ENCODE measurements at places on chromosomes 6 and 20.

DNA sequence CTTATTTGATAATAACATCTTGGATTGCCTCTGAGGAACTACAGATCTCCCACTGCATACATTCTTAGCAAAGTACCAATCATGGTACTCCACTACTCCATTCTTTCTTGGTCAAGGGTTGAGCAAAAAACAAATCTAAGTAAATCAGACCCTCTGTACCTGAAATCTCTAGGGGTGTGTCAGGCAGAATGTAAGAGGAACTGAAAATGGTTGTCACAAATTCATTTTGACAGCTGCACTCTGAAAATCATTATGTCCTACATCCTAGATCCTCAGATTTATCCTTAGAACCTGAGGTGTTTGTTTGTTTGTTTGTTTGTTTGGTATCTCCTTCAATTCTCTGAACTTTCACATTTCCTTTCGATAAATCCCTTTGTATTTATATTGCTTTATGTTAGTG lies 433.2 kb upstream of the BTBD3 start:
- DNase-seq = no peak

- DNase-seq = no peak
Measured at GRCh38 chr6:156111913-156112312, 656.3 kb upstream of the NOX3 start.

GRCh38 chr6:45495429-45496084 lies 117.8 kb upstream of the SUPT3H start:
- no peak for DNase-seq

- DNase-seq = peak; percentile 41
Measured at GRCh38 chr6:152160346-152160745, 352.9 kb downstream of the ESR1 start.

GRCh38 chr20:44247131-44247571 lies at the start of gene GDAP1L1:
Gene GDAP1L1 (plus strand): TSS chr20:44247308. CDS start chr20:44247335, 27 bp downstream.
- no peak for DNase-seq

DNA sequence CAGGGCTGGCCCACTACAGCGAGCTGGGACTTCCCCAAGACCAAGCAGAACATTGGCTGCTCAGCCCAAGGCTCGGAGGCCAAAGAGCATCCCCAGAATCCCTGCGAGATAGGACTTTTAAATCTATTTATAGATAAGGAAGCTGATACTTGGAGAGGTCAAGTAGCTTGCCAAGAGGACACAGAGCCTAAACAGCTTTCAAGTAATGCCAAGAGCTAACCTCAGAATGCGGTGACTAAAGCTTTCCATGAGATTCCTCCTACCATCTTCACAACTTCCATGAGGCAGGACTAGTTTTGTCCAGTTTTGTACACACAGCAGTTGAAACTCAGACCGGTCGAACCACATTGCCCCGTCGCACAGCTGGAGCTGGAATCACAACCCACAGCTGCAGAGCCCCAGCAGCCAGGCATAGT lies 168.1 kb upstream of the TOP1 start:
- DNase-seq = peak; percentile 34

GRCh38 chr20:53829724-53830521 lies 236.3 kb upstream of the ZNF217 start:
- DNase-seq = no peak

- peak; percentile 73 for DNase-seq
Measured at GRCh38 chr6:116847227-116847626, 18.3 kb upstream of the GPRC6A start.

DNA sequence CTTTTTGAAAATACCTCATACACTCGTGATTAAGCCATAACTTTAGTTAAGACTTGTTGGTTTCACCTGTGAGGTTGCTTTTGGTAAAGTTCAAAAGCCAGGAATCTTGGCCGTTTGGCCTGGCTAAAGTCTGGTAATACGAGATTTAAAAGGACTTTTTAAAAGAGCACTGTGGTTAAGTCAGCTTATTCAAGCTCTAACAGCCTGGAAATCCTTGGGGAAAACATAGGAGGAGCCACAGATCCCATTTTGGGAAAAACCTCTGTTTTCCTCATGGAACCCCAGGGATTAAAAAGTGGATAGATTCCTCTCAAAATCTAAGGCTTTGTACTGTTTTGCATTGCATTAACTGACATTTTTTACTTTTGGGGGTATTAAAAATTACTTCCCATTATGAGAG lies 13.7 kb upstream of the SLC22A16 start:
- DNase-seq = no peak

DNA sequence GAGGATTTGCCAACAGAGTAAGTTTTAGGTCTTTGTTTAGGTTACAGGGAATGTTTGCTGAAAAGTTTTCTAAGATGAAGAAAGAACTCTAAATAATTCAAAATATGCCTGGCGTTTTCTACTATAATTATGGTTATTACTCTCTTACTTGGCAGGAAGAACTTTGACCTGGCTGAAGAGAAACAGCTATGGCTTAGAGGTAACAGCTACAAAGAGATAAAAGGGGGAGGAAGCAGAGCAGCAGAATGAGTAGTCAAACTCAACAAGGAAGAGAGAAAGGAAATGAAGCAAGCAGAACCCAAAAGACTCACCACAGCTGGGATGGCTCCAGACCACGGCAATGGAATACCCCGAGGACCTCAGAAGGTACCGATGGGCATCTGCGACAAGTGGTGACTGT lies 95.6 kb downstream of the KIF16B start:
- peak; percentile 9 for DNase-seq

DNA sequence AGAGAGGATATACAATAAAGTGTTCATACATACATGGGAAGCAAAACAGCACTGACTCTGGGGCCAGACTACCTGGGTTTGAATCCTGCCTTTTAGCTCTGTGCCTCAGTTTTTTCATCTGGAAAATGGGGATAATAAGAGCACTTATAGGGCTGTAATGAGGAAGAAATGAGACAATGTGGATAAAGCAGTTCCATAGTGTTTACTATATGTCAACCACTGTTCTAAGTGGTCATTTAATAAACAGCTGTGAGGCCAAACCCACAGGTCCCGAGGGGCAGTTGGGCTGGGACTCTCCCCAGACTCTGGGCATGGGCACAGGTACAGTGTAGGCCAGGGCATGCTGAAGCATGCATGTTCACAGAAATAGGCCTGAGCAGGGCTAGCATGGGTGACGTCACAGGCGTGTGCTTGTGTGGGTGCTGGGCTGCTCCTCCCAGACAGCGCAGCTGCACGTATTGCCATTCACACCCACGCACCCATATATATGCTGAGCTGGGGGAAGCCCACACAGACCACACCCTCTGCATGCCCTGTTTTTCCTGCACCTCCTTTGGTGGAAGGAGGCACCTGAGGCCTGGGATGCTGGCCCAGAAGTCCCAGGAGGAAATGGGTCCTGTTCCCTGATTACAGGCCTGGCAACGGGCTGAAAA lies 3.5 kb upstream of the PLCG1 start:
- DNase-seq = no peak

DNA sequence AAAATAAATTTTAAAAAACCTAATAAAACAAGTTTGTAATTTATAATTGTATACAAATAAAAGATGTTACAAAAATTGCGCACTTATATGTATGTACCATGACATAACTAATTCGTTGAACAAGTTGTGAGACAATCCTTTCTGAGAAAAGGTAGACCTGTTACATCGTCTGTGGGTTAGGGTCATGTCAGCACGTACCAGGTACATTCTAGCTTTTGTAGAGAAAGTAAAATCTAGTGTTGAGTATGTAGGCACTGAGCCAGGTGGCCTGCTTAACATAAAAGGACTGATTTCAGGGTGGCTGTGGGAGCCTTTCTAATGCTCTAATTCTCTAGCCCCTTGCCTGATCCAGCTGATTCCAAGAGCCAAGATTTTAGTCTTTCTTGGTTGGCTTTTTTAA lies 10.4 kb downstream of the RPL7L1 start:
- peak; percentile 61 for DNase-seq

DNA sequence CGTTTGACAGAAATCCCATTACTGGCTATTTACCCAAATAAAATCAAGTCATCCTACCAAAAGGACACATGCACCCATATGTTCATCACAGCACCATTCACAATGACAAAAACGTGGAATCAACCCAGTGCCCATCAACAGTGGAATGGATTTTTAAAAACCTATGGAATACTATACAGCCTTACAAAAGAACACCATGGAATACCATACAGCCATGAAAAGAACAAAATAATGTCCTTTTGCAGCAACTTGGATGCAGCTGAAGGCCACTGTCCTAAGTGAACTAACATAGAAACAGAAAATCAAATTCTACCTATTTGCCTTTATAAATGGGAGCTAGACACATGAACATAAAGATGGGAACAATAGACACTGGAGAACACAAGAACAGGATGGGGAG lies 17.4 kb upstream of the IPCEF1 start:
- DNase-seq = no peak

GRCh38 chr6:34055223-34055933 lies 90.5 kb downstream of the GRM4 start:
- DNase-seq = peak; percentile 75

DNA sequence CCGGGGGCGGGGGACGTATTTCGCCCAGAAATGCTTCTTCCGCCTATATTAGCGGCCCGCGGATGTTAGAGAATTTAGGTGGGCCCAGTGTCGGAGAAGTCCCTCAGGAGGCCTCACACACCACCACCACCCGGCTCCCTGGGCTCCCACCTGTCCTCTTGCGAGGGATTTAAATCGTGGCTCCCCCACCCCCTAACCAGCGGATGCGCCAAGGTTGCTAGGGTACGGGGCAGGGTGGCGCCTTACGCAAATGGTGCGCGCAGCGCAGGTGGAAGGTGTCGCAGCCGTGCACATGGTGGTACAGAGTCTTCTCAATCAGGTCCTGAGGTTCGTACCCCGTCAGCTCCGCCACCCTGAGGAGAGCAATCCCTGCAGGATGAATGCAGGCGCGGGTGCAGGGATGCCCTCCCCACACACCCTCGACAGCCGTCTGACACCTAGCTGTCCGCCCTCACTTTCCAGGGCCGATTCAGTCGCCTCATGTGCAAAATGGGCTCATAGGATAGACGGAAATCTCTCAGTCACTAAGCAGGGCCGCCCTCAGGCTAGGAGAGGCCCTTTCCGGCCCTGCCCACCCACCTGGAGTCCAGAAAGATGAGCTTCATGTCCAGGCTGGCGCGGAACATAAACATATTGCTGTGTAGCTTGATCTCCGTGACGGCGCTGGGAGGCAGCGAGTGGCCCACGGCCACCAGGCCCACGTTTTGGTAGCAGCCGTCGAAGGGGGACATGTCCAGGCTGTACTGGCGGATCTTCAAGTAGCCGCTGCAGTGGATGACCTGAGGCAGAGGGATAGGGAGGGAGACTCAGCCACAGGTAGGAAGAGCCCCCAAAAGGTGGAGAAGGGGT lies 16.6 kb downstream of the SIM1 start:
- no peak for DNase-seq

- DNase-seq = no peak
Measured at GRCh38 chr20:2335096-2335870, 39.5 kb downstream of the TGM3 start.

- peak; percentile 50 for DNase-seq
Measured at GRCh38 chr6:21902628-21903169, 309.1 kb downstream of the SOX4 start.

DNA sequence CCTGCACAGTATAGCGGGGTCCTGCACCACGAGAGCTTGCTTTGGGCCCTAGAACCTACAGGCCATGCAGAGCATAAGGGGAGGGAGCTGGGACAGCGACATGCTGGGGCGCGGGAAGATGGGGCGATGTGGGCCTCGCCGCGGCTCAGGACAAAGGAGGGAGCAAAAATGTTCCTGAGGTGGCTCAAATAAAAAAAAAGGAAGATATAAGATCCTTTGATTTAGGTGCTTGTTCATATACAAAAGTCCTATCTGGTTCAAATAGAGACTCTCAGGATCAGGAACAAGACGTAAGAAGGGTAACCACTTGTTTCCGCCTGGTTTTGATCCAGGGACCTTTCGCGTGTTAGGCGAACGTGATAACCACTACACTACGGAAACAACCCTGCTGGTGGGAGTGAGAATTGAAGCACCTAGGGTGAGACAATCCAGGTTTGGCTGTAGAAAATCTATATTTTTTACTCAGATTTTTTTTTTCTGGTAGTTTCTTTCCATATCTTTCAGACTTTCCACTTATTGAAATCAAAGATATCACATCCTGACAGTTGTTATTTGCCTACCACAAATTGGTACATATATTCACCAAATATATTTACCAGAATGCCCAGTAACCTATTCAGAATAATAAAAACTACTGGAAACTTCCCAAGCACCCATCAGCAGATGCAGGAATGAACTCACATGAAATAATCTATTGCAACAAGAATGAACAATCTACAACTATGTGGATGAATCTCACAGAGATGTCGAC lies 177.9 kb upstream of the ZNF184 start:
- peak; percentile 70 for DNase-seq

DNA sequence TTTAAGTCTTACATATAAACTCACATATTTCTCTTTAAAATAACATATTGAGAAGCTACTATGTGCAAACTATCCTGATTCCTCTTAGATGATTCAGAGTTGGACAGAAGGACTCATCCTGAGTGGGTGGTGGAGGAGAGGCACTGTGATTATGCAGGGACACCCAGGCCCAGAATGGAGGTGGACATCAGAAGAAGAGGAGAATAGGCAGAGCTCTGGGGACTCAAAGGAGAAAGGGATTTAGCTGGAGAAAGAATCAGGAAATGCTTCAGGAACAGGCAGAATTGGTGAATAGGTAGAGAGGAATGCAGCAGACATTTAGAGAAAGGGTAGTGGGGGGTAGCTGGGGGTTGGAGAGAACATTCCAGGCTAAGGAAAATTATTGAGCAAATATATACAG lies 17.4 kb downstream of the RCAN2 start:
- DNase-seq = no peak

- DNase-seq = no peak
Measured at GRCh38 chr6:150273457-150274309, 95.1 kb upstream of the IYD start.

DNA sequence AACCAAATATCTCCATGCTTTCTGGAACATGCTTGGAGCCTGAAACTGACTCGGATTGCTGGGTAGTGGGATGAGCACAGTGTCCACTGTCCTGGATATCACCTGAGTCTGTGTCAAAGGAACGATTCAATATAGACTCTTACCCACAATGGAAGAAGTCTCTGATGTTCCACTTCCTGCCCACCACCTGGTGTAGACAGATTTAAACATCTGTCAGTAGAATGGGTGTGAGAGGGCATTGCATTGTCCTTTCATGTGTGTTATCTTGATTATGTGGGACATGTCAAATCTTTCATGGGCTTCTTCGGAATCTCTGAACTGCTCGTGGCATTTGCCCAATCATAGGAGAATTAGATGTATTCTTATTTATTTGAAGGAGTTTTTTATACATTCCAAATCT lies 20.8 kb downstream of the ULBP3 start:
- DNase-seq = peak; percentile 8

GRCh38 chr6:157974967-157975366 lies 6.7 kb upstream of the SYNJ2 start:
- DNase-seq = peak; percentile 44

- DNase-seq = no peak
Measured at GRCh38 chr6:90420500-90420899, 123.9 kb upstream of the BACH2 start.
